ENCODE measurements at places on chromosomes 7 and 10. TPM values are rescaled to one million over a fixed set of nuclear protein-coding genes. Genes with fewer than 3 reads are reported as not detected.

GRCh38 chr7:140646931-140647647 lies 6.5 kb upstream of the DENND2A start:
- H3K27ac ChIP-seq: no peak overlapping the region
- DNase-seq: peak; percentile 46
- H3K27me3 ChIP-seq: peaks cover 23% of the 10 kb centered on the region
- H3K4me3 ChIP-seq: no peak overlapping the region

Gene GNAT3
- polyA plus RNA-seq: not detected

- no peaks in the 10 kb centered on the region for H3K27me3 ChIP-seq
- no peak overlapping the region for H3K4me3 ChIP-seq
- no peaks in the 10 kb centered on the region for H3K36me3 ChIP-seq
- H3K27ac ChIP-seq: no peak overlapping the region
- DNase-seq: no peak
- no peaks in the 10 kb centered on the region for H3K4me1 ChIP-seq
Measured at GRCh38 chr10:68218786-68219185, 13.1 kb downstream of the ATOH7 start.

- H3K4me3 ChIP-seq: no peak overlapping the region
- no peak for DNase-seq
- no peak overlapping the region for H3K27ac ChIP-seq
- H3K4me1 ChIP-seq: peaks cover 5% of the 10 kb centered on the region
- no peaks in the 10 kb centered on the region for H3K36me3 ChIP-seq
Measured at GRCh38 chr7:123755338-123755737, 6.5 kb upstream of the WASL start.

DNA sequence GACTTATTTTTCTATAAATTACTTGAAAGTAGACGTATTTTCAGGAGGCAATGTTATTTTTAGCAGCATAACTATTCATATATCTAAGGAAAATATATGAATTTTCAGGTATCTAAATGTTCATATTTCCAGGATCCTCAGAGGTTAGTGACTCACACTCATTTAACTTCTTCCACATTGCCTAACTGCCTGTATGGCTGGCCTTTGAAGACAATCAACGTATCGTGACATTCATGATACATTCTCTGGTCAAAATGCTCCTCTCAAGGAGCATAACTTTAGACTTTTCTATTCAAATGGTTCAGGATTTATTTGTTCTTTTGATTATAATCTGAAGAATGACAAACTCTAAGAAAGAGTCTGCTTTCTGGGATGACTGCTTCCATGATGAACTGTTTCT lies 89.3 kb downstream of the SEMA3C start:
- H3K36me3 ChIP-seq: peaks cover 9% of the 10 kb centered on the region
- peak; percentile 48 for DNase-seq
- H3K27me3 ChIP-seq: no peaks in the 10 kb centered on the region
- peak overlapping the region; percentile 19 for H3K4me3 ChIP-seq
- peaks cover 20% of the 10 kb centered on the region for H3K4me1 ChIP-seq
- H3K27ac ChIP-seq: no peak overlapping the region

DNA sequence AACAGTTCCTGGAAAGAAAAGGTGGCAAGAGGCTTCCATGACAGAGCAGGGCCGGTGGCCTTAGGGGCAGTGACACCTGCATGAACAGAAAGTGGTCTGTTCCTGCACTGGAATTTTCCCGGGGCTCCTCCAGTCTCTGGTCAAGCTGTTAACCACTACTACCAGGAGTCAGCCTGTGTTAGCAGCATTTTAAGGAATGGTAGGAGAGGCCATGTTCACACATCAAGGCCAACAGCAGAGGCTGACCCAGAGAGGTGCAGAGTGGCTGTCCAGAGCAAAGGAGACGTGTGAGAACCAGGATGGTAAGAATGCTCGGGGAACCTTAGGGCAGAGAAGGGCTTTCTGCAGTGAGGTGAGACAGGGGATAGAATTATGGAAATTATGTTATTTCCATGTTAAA lies 8.5 kb downstream of the H2BK1 start:
- no peak overlapping the region for H3K27ac ChIP-seq
- no peaks in the 10 kb centered on the region for H3K36me3 ChIP-seq
- no peak overlapping the region for H3K4me3 ChIP-seq
- H3K27me3 ChIP-seq: peaks cover 7% of the 10 kb centered on the region
- H3K4me1 ChIP-seq: no peaks in the 10 kb centered on the region

DNA sequence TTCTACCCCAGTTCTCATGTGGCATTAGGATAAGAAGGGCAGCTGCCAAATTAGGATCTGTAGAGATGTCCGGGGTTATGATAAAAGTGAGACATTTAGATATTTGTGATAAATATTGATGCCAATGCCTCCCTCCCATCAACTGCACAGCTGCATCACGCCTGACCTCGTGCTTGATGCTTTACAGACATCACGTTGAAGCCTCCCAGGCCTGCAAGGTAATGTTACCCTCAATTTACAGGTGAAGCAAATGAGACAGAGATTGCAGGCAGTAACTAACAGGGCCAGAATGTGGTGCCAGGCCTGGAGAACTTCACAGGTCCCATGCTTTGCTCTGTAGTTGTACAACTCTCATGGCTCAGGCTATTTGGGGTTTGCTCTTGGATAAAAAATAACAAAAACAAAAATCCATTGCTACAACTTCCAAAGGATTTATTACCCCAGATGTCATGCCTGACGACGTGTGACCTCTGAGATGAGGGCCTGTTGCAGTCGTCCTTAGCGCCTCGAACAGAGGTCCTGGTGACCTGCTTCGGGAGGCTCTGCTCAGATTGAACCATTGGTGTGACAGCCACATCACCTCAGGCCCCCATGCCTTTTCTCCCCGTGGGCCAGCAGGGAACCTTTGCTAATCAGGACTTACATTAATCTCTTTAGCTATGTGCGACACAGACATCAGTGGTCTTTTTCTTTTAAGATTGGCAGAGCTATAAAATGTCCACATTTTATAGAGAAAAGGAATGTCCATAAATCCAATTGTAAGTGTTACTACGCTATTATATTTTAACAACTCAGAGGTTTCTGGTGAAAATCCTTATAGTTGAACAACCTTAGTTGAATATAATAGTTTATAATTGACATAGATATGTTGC lies 169.3 kb downstream of the ADAM12 start:
- H3K27me3 ChIP-seq: no peaks in the 10 kb centered on the region
- H3K36me3 ChIP-seq: no peaks in the 10 kb centered on the region
- H3K27ac ChIP-seq: no peak overlapping the region
- DNase-seq: no peak

DNA sequence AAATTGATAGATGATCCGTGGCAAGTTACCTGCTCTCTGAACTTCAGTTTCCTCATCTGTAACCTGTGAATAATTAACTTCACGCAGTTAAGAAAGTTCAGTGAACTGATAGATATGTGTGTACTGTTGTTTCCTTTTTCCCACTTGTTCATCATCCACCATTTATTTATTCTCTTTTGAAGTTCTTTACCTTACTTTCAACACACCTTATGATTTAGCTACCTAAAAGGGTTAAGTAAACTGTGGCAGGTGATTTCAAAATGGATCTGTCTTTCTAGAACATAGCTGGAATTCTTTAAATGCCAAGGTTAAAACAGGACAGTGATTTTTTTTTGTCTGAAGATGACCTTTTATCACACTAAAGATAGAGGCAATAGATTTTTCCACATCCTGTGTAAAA lies 27.4 kb upstream of the MALRD1 start:
- H3K4me1 ChIP-seq: no peaks in the 10 kb centered on the region
- DNase-seq: no peak
- H3K4me3 ChIP-seq: no peak overlapping the region
- no peak overlapping the region for H3K27ac ChIP-seq

Gene AKR1B15
- not detected for polyA plus RNA-seq

DNA sequence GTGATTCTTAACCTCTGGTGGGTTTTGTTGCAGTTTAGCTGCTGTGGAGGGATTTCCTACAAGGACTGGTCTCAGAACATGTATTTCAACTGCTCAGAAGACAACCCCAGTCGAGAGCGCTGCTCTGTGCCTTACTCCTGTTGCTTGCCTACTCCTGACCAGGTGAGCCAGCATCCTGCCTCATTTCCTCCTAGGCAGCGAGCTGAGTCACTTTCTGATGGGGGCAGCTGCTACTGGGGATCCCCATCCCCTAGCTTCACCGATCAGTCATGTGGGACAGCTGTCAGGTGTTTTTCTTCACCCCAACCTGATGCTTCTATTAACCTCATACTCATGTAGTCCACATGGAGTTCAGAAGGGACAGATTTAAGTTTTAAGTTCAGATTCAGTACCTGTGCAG lies 21.7 kb upstream of the SMO start:
- H3K4me3 ChIP-seq: no peak overlapping the region
- H3K4me1 ChIP-seq: peaks cover 18% of the 10 kb centered on the region
- H3K27me3 ChIP-seq: no peaks in the 10 kb centered on the region
- no peaks in the 10 kb centered on the region for H3K36me3 ChIP-seq
- DNase-seq: no peak

- no peak for DNase-seq
- no peaks in the 10 kb centered on the region for H3K4me1 ChIP-seq
- H3K27ac ChIP-seq: no peak overlapping the region
- H3K27me3 ChIP-seq: no peaks in the 10 kb centered on the region
Measured at GRCh38 chr7:13036256-13036780, 348.9 kb downstream of the ARL4A start.

Gene NEUROD6
- polyA plus RNA-seq: not detected

DNA sequence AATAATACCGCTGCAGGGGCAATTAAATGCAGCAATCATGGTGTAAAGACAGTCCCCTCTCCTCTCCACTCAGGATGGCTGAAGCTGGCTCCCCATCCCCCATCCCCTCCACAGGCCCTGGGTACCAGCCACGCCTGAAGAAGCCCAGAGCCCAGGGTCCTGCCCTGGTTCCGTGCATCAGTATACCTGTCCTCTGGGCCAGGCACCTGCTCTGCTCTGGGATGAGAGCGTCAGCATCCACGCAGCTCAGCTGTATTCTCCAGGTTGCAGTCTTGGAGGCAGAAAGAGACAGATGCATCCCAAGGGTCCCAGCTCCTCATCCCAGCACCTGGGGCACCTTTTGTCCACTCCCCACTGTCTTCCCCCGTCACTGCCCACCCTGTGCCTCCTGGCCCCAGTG lies 233.8 kb downstream of the TCERG1L start:
- DNase-seq: no peak
- H3K36me3 ChIP-seq: no peaks in the 10 kb centered on the region
- H3K27me3 ChIP-seq: no peaks in the 10 kb centered on the region

DNA sequence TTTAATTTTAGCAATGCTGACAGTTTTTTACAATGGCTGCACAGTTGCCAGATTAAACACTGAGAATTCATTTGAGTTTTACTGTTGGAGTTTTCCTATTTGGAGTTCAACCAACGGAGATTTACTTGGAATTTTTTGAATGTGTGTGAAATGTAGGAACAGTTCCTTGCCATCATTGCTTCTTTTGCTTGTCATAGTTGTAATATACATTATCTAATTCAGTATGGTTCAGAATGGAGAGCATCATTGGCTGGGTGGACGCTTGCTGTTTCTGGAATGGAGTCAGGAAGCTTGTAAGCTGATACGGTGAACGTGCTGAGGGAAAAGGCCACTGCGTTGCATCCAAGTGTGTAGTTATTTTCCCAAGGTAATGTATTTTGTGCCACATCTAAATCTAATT lies 404.3 kb upstream of the KLF6 start:
- H3K27ac ChIP-seq: no peak overlapping the region
- H3K4me1 ChIP-seq: no peaks in the 10 kb centered on the region
- H3K27me3 ChIP-seq: no peaks in the 10 kb centered on the region
- no peak overlapping the region for H3K4me3 ChIP-seq
- DNase-seq: no peak
- H3K36me3 ChIP-seq: no peaks in the 10 kb centered on the region

DNA sequence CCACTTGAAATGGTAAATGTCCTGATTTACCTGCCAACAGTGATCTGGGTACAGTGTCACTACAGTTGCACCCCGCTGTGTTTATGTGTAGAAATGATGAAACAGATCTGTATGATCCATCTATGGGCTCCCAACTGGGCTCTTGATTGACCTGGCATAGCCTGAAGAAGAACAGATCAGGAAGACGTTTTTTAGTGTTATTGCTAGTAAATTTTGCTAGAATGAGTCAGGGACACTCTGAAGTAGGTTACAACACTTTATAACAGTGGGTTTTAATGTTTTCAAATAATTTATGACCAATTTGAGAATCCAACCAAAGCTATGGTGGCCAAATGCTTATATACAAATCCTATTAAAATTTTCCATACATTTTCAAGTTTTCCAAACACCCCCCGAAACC lies 110.3 kb downstream of the DKK1 start:
- H3K27ac ChIP-seq: no peak overlapping the region
- H3K4me3 ChIP-seq: no peak overlapping the region
- no peak for DNase-seq
- no peaks in the 10 kb centered on the region for H3K4me1 ChIP-seq
- no peaks in the 10 kb centered on the region for H3K36me3 ChIP-seq

Data from CD14-positive monocyte (primary cell).